Activated naive CD4-positive, alpha-beta T cell (primary cell): ENCODE measurements at places on chromosomes 3 and 15.

DNA sequence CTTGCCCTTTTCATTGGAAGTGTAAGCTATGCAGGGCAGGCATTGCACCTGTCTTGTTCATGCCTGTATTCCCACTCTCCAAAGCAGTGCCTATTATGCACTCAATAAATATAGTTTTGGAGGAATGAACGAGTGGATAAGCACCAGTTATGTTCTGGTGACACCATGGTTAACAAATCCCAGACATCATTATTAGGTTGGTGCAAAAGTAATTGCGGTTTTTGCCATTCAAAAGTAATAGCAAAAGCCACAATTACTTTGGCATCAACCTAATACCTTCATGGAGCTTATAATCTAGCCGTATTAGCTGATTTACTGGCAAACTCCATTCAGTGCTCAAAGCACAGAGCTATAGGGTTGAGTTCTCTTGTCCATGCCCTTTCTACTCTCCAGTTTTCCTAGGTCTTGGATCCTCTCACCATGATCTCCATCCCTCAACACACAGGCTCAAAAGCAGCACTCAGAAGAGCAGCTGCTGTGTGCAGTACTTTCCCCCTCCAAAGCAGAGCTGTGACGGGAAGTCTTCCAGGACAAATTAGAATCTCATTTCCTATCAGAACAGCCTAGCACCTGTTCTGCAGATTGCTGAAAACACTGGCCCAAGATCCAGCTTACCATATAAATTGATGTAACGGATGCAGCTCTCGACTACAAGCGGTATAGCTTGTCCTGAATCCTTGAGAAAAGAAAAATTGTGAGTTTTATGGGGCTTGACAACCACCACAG lies 63.2 kb upstream of the RAD18 start:
- DNase-seq: no peak

DNA sequence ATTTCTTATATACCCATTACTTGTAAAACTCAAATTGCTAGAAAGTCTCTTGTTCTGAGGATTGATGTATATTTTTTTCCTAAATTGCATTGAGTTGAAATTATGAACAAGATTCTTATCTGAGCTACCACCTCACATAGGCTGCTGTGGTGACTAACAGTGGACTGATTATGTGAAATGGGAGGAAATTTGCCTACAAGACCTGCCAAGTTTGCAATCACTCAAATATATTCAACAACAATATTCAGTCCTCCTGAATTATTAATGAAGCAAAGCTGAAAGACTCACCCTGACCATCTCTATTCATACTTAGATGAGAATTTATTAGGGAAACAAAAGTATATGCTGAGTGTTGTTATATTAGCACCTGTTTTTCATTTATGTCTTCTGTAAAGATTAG lies 412.6 kb upstream of the SEMA6D start:
- DNase-seq: no peak

- no peak for DNase-seq
These were observed 169.6 kb upstream of the TLE3 start for GRCh38 chr15:70267306-70267705.

DNA sequence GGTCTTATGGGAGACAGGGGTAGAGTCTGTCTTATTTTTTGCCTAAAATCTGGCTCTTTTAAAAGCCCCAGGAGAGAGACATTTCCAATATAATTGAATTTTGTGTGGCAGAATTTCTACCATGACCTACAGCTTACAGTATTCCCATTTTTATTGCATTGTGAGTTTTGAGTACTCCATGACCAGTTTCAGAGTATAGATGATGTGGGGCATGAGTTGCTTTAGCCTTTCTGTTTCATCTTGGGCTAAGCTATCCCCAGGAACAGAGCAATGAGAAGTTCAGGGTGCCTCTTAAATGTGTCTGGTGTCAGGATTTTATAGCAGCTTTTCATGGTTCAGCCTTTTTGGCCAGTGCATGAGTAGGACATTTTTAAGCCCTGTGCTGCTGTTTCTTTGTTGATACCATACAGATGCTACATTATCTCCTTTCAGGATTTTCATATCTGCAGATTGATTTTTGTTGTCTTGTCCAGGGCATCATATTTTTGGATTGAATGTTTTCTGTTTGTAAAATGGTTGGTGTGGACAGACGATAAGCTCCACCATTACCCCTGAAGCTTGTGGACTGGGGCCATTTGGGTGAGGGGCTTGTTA lies 3.5 kb downstream of the ABHD2 start:
- DNase-seq: no peak

GRCh38 chr3:31729082-31729481 lies 196.4 kb downstream of the STT3B start:
- no peak for DNase-seq
